K562 (cell line): ENCODE measurements at places on chromosomes 13 and 19. TPM values are rescaled to one million over a fixed set of nuclear protein-coding genes. Genes with fewer than 3 reads are reported as not detected.

GRCh38 chr13:62337109-62337880, 921.6 kb upstream of the PCDH20 start:
- no peak for DNase-seq

DNA sequence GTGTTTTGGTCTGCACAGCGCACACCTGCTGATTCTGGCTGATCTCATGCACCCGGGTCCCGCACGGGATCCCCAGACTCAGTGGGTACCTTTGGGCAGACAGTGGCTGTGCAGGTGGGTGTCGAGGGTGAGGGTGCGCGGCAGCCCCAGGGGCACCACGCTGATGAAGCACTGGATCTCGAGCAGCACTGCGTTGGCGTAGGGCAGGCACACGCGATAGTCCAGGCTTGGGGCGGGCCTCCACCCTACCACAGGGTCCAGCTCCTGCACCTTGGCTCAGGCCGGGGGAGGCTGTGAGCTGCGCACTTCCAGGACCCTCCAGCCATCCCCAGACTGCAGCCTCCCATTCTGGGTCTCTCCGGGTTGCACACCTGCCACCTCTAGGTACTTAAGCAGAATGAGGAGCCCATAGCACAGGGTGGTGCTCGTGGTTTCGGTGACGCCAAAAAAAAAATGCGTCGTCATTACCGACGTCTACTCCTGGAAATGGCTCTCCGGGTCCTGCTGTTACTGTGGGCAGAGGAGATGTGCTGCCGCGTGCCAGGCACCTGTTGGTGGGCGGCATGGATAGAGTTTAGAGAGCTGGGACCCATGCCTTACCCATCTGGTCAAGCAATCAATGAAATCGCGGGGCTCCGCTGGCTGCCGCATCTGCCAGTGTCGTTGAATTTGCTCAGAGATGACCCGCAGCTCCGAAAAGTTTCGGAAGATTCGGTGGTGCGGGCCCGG, 10.5 kb downstream of the EGLN2 start:
- DNase-seq: no peak

DNA sequence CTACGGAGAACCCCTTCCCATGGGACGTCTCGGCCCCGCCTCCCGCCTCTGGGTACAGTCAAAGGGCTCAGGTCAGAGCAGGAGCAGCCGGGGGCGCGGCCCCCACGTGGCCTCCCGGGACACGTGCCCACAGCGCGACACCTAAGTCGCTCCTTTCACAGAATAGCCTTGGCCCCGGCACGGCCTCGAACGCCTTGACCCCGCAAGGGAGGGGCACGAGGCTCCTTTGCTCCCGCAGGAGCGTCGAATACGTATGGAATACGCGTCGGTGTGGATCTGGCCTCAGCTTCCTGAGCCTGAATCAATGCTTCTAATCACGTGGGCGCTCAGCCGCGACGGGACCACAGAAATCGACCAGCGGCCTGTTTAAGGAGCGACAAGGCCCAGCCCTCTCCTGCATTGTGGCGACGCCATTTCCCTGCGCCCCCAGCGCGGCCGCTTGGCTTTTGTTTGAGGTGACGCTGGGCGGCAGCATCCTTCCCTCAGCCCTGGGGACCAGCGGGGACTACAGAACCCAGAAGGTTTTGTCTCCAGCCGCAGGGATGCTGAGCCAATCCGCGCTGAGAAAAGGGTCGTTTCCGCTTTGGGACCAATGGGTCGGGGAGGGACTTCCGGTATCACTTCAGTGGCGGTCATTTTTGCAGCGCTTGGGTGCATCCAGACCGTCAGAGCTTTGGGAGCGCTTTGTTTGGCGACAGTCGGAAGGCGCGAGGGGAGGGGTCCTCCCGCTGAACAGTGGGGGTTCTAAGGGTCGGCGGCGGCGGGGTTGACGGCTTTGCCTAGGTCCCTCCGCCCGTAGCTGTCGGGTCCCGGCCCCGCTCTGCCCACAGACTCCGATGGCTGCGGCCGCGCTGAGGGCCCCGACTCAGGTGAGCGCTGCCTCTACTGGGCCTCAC, at the start of gene ZIK1:
ZIK1 (plus strand) TSS at position 625 of the 896 bp plus-strand sequence; CDS start at position 837, 212 bp downstream.
- DNase-seq: no peak

CCL25 gene
- polyA plus RNA-seq: not detected in 2 replicates

- no peak for DNase-seq
These were observed 21.7 kb downstream of the SIPA1L3 start for GRCh38 chr19:37928527-37929286.

GRCh38 chr13:68293631-68294030, 1063.5 kb upstream of the PCDH9 start:
- no peak for DNase-seq

ZNF132 gene
- polyA plus RNA-seq: 0.03 and 0.05 TPM in 2 replicates

GRCh38 chr13:66503890-66504289, 726.2 kb downstream of the PCDH9 start:
- no peak for DNase-seq

- no peak for DNase-seq
These were observed 86.5 kb upstream of the ABCC4 start for GRCh38 chr13:95387733-95388207.

- no peak for DNase-seq
These were observed 60.9 kb downstream of the STARD13 start for GRCh38 chr13:33224686-33225085.

GRCh38 chr19:39187552-39187943, 9.2 kb upstream of the NCCRP1 start:
- no peak for DNase-seq

GPC6 gene
- polyA plus RNA-seq: 0.01 and 0.03 TPM in 2 replicates

GRCh38 chr13:92407858-92408257, 818.7 kb upstream of the GPC6 start:
- no peak for DNase-seq

- no peak for DNase-seq
These were observed 6.5 kb upstream of the MZF1 start for GRCh38 chr19:58579473-58580142.

ACTMAP gene
- polyA plus RNA-seq: 7.5 and 8.5 TPM in 2 replicates

DNA sequence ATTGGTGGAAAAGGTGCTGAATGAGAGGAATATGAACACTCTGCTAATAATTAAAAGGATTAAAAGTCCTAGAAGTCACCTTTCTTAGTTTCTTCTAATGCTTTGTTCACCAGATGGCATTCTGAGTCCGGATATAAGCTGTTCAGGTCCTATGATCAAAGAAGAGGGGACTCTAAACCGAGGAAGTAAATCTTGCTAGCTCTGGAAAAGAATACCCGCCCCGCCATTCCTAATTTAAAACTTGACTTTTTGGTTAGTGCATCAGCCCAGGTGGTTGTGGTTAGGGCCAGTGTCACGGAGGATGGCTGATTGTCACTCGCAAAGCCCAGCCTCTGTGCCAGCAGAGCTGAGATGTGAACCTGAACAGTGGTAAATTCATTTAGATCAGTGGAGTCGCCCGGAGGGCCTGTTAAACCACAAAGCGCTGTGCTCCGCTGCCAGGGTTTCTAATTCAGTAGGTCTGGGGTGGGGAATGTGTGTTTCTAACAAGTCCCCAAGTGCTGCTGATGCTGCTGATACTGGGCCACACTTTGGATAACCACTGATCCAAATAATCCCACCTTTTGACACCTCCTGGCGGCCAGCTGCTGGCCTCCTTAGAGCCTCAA, 425.4 kb downstream of the DCT start:
- no peak for DNase-seq

DNA sequence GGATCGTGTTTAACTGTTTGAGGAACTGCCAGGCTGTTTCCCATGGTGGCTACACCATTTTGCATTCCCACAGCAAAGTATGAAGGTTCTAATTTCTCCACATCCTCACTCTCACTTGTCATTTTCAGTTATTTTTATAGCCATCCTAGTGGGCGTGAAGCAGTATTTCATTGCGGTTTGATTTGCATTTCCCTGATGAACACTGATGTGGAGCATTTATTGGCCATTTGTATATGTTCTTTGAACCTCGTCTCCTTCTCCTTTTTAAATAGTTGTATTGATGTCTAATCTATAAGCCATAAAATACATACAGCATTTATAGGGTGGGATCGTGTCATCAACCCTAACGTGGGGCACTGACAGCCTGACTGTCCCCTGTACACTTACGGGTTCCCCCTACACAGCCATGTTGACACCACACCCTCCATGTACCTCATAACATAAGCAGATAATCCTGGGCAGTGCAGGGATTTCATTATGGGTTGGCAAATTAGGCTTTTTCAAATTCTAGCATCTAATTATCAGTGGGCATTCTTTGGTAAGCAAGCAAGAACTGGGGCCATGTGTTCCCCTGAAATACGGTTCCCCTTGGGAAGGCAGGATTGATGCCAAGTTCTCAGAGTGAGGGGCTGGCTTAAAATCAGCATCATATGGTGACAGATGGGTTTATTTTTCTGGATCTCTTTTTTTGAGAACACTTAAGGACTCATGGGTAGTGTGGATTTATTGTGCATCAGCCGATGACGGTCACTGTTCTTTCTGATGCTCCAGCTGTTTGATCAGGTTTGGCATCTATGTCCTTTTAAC, 11.6 kb upstream of the ZBTB45 start:
- DNase-seq: no peak

DNA sequence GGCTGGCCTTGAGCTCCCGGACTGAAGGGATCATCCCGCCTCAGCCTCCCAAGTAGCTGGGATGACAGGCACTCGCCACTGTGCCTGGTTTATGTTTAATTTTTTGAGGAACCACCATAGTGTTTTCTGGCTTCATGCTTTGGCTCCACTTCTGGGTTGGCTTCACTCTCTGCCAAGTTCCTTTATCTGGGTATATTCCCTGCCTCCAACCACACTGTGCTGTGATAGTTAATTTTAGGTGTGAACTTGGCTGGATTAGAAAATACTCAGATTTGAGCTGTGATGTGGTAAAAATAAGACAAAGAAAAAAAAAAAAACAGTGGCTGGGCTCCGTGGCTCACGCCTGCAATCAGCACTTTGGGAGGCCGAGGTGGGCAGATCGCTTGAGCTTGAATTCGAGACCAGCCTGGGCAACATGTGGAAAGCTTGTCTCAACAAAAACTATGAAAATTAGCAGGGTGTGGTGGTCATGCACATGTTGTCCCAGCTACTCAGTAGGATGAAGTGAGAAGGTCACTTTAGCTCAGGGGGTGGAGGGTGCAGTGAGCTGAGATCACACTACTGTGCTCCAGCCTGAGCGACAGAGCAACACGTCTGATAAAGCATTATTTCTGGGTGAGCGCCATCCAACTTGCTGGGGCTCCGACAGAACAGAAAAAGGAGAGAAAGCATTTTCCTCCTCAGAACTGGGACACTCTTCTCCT, 7.5 kb upstream of the ILF3 start:
- no peak for DNase-seq

DNA sequence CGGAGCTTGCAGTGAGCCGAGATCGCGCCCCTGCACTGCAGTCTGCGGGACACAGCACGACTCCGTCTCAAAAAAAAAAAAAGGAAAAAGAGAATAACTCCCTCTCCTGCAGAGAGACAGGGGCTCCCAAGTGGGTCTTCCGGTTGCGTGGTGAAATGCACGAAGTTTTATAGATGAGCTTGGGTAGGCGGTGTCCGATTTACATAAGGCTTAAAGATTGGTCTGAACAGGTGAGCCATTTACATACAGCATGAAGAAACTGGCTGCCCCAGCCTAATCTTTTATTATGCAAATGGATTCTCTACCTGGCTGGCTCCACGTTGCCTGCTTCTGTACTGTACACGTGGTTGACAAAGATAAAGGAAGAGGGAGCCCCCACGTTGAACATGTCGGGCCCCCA, 19.5 kb downstream of the ADGRE2 start:
- DNase-seq: no peak

DNA sequence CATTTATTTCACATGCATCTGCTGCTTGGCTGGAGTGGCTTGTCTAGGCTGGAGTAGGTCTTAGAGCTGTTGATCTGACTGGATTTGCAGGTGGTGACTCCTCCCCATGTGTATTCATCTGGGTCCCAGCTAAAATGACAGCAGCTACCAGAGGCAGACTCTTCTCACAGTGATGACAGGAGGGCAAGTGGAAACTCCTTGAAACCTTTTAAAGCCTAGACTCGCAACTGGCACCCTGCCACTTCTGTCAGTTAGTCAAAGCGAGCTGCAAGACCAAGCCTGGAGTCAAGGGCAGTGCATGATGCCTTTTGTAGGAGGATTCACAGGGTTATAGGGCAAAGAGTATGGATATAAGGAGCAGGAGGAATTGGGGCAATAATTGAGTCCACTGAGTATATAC, 65.2 kb downstream of the TEX26 start:
- DNase-seq: no peak

DNA sequence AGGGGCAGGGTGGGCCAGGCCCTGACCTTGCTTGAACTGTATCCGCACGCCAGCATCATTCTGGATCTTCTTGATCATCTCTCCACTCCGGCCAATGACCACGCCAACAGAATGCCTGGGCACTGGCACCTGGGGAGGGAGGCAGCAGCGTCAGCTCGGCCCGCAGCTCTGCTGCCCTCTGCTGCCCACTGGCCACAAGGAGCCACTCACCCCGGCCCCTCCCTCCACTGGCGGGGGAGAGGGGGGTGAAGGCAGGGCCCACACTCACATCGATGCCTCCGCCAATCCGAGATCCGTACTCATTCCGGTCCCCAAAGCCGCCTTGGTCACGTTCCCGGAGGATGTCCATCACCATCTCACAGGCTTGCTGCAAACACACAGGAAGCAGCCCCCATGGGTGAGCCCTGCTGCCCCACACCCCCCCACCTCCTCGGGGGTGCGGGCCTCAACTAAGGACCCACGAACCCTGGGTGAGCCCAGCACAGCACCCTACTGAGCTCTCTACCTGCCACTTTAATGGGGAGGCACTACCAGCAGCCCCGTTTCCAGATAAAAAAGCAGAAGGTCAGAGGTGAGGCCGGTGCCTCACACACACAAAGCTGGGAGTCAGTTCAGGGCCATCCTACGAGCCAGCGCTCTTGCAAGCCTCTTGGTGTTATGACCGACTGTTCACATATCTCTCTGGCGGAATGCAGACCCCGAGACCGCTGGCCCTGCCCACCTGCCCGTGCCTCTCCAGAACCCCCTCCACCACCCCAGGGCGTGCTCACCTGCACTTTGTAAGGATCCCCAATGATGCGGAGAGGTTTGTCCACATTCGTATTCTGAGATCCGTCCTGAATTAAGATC, 6.7 kb downstream of the KHSRP start:
- no peak for DNase-seq

GRCh38 chr13:44458313-44458975, 84.8 kb downstream of the SERP2 start:
- no peak for DNase-seq

DNA sequence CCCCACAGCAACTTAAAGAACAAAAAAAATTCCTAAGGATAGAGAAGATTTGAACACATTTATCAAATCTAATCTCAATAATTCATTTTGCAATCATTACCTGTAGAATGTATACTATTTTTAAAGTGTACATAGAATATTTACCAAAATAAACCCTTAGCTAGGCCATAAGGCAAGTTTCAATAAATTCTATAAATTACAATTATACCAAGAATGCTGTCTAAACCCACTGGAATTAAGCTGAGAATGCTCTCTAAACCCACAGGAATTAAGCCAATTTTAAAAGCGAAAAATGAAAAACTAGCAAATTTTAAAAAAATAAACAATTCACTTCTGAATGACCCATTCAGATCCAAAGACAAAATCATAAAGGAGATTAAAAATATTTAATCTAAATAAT, 540.4 kb upstream of the NBEA start:
- no peak for DNase-seq

CDX2 gene
- polyA plus RNA-seq: not detected in 2 replicates

GRCh38 chr13:30024125-30024865, 173.9 kb upstream of the UBL3 start:
- DNase-seq: no peak

GRCh38 chr13:75787249-75787928, 151.3 kb downstream of the LMO7 start:
- DNase-seq: no peak

GRCh38 chr13:21796066-21796465, 125.2 kb downstream of the FGF9 start:
- no peak for DNase-seq
